ENCODE measurements at places on chromosomes 11 and 22.

DNA sequence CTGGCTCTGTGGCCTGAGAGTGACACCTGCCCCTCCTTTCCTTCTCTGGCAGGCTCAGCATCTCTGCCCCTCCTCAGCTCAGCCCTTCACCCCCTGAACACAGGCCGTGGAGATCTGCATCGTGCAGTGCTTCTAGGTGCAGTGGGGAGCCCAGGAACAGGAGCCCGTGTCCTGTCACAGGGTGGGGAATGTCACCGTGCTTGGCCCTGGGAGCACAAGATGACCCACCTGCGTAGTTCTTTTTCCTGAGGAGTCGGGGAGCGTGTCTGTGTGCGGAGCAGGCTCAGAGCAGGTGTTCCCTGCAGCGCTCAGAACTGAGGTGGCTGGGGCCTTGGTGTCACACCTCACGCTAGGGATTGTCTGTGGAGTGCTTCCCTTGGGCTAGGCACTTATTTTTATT is 10.6 kb downstream of the TBC1D22A start:
- no peak for DNase-seq

DNA sequence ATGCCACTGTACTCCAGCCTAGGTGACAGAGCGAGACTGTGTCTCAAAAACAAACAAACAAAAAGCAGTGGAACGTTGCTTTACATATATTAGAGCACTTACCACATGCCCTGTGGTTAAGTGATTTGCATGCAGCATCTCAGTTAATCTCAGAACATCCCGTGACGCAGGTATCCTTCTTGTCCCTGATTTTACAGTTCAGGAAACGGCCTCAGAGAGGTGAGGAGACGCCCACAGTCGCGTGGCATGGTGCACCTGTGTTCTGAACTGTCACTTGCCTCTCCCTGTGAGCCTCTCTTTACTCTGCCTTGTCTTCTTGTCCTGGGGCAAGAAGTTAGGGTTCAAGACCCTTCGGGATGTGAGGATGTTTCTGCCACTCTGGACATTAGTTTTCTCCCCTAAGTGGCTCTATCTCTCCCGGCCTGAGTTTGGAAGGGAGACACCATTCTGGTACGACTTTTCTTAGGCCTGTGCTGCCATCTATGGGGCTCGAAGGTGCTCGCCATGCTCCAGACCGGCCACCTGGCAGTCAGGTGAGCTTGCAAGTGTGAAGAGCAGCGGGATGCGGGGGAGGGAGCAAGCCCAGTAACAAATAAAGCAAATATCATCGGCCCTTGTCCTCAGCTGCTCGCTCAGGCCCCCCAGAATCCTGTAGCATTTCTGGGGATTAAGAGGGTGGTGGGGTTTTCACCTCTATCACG is 25.6 kb downstream of the YWHAH start:
- peak; percentile 46 for DNase-seq

GRCh38 chr11:36054628-36055027 is 110.8 kb downstream of the LDLRAD3 start:
- no peak for DNase-seq

- no peak for DNase-seq
Observed at GRCh38 chr11:61787928-61788491, 4.4 kb downstream of the TMEM258 start.

DNA sequence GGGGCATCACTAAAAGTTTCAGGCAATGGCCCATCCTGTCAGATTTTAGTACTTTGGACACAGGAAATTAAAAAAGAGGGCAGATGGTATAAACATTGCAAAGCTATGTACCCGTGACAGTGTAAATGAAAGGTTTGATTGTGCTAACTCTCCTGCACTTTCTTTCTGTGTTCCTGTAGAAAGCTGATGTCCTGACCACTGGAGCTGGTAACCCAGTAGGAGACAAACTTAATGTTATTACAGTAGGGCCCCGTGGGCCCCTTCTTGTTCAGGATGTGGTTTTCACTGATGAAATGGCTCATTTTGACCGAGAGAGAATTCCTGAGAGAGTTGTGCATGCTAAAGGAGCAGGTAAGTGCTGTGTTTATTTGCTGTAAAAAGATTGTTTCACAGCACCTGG is 10.3 kb downstream of the CAT start:
- no peak for DNase-seq

- no peak for DNase-seq
Observed at GRCh38 chr11:614623-615503, 887 bp downstream of the IRF7 start.

DNA sequence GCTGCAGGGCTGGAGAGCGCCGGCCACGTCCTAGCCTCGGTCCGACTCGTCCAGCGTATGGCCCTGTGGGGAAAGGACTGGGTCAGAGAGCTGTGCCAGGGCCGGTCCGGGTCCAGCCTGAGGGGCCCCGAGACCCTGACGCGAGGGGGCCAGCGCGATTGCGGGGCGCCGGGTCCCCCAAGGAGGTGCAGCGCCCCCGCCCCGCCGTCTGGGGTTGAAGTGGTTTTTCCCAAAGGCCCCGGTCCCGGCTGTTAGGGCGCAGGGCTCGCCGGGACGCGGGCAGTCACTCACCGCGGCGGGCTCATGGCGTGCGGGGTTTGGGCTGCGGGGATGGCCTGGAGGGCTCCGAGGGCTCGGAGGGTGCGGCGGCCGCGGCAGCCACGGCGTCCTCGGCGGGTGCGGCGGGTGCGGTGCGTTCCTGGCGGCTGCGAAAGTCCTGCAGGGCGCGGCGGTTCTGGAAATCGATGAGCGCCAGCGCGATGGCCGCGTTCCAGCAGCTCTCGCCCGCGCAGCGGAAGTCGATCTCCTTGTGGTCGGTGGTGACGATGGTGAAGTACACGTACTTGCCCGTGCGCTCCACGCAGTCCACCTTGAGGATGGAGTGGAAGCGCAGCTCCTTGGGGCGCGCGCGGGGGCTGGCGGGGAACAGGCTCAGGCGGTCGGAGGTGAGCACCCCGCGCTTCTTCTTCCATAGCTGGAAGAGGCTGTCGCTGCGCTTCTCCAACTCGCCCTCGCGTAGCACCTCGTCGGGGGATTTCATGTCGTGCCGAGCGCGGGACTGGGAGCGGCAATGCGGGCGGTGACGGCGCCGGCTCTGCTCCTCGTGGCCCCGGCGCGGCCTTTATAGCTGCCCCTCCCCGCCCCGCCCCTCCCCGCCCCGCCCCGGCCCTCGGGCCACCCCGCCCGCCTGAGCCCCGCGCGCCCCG is at the start of gene PHLDA2:
Gene PHLDA2, minus strand, starts transcription at position 816 of the 926 bp plus-strand sequence. Its CDS starts 56 bp downstream, at position 760.
- DNase-seq, result peak; percentile 47

- no peak for DNase-seq
Observed at GRCh38 chr11:35035894-35036408, 103.0 kb upstream of the CD44 start.

Measured in stimulated activated CD4-positive, alpha-beta T cell treated with anti-CD3 and anti-CD28 coated beads, Interleukin-1b, Interleukin-23, amount 100 ng/mL, for 4 hours (primary cell).